ENCODE measurements at places on chromosomes 6 and 20.

DNA sequence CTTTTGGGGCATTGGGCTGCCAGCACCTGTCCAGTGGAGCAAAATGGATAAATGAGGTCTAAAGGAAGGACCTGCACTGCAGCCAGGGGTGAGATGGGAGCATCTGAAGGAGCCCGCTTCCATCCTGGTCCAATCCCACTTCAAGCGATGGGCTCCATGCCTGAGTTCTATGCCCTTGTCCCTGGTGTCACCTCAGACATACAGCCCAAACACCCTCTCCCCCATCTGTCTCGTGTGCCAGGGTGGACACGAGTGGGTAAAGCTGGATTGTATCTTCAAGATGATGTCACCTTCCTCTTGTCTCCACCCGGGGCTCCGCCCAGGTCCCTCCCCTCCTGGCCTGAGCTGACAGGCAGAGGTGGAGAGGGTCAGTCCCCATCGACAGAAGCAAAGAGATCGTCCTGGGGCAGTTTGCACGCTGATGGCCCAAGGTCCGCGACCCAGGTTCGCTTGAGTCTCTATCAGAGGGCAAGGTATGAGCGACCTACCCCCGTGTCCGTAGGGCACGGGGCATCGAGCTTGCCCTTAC lies 544 bp downstream of the SMIM29 start:
- no peak for DNase-seq

GRCh38 chr6:125338381-125338780 lies 36.6 kb upstream of the HDDC2 start:
- no peak for DNase-seq

GRCh38 chr20:37438464-37439222 lies 82.4 kb upstream of the NNAT start:
- no peak for DNase-seq

GRCh38 chr6:87654875-87655454 lies 47.1 kb downstream of the AKIRIN2 start:
- no peak for DNase-seq

- no peak for DNase-seq
Observed at GRCh38 chr6:162385980-162386379, 341.6 kb downstream of the PRKN start.

DNA sequence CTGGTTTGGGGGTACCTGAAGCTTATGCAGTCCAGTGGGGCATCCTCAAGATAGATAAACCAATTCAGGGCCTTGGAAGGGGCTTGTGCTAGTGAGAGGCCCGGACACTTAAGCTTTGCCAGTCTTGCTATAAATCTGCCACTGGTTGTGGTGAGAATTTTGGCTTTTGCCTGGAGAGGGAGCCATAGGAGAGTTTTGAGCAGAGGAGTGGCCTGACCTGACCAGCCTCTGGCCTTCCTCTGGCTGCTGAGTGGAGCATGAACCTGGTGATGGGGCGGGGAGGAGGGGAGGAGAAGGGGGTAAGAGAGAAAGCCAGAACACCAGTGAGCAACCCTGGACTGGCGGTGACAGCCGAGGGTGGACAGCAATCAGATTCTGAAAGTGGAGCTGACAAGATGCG lies 7.1 kb downstream of the TMEM74B start:
- no peak for DNase-seq

DNA sequence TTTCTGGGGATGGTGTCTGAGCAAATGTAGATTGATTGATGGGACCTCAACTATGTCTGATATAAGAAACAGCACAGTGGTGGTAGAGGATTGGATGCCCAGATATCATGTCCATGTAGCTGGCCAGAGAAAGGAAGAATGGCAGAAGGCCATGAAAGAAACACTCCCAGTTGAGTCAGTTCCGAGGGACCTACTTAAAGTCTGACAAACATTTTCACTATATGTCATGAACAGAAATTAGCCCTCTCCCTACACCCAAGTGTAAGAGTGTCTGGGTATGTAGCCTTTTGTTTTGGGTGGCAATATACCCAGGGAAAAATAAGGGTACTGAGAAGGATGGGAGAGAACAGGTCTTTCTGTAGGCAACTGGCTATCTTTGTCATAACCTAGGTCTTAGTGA lies 434.2 kb downstream of the BCKDHB start:
- no peak for DNase-seq

DNA sequence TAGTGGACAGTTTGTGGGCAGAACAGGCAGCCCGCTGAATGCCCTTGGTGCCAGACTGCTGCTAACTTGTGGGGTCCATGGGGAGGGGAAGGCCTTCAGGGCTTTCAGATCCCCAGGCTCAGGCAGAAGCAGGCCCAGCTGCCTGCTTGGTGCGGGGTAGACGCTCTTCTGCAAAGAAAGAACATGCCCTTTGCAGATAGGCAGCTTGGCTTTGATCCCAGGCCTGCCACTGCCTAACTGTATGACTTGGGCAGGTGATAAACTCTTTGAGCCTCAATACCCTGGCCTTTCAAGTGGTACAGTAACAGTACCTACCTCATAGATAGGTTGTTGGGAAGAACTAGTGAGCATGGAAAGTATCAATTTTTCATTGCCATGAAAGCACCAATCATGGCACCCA lies 28.4 kb downstream of the CHMP4B start:
- DNase-seq: no peak

DNA sequence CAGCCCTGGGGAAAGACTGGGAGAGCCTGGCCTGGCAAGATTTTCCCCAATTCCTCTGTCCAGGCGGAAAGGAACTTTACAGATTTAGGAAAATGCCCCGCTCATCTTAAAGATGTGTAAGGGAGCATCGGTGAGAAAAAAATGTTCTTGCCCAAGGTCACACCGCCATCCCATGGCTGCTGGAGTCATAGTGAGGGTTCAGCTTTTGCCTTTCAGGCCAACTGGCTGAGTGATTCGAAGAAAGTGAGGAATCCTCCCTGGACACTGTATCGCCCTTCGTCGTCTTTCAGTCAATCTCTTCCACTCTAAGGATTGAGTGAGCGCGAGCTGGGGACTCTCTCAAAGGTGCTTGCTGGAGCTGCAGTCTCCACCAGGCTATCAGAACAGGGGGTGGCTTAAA lies 1.4 kb downstream of the WFDC2 start:
- DNase-seq: no peak

DNA sequence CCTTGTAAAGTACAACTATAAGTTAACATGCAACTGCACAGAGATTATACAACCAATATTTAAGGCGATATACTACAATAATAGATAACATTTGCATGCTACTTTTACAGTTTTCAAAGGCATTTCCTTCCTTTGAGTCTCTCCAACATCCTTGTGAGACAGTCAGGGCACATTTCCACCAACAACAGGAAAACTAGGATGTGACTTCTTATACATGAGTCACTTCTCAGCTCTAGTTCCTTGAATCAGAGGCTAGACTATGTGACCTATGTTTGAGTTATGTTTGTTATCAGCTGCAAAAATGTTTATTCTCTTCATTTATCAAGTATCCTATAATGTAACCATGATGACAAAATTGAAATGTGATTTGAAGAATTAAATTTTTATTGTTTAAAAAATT lies 51.7 kb upstream of the TFAP2D start:
- DNase-seq: no peak

DNA sequence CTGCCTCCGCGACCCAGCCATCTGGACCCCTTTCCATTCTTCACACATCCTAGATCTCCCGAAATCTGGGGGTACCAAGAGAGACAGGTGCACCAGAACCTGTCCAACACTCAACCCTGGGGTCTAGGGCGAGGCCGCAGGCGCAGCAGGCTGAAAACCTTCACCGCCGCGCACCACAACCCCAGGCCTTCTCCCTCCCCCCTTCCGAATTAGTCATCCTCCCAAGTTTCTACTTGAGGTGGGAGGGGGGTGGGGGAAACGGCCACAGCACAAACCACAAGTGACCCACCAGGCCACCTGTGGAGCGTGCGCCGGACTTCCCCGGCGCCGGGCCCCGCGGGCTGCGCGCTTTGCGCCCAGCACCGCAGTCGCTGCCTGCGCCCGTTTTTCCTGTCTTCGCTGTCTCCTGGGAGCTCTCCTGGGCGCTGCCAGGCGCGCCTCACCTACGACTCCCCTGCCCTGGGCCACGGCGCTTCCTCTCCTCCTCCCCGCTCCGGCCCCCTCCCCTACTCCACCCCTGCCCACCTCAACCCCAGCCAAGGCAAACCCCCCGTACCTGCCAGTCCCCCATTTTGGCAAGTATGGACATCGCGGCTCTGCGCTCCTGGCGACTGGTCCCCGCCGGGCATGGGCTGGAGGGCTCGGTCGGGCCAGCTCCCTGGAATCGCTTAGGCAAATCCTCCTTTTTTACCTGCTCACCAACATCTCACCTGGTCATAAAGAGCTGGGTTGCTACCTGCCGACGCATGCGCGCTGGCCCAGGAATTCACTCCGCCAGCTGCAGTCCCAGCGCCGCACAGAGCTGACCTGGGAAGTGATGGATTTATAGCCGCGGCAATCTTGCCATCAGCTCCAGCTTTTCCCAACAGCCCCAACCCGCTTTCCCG lies 4.2 kb upstream of the TFAP2A start:
- DNase-seq: no peak

GRCh38 chr6:14601490-14601889 lies 483.9 kb downstream of the CD83 start:
- no peak for DNase-seq
